ENCODE measurements at places on chromosomes 2 and 18.

- no peak for DNase-seq
Measured at GRCh38 chr2:153165021-153165420, 313.5 kb downstream of the RPRM start.

DNA sequence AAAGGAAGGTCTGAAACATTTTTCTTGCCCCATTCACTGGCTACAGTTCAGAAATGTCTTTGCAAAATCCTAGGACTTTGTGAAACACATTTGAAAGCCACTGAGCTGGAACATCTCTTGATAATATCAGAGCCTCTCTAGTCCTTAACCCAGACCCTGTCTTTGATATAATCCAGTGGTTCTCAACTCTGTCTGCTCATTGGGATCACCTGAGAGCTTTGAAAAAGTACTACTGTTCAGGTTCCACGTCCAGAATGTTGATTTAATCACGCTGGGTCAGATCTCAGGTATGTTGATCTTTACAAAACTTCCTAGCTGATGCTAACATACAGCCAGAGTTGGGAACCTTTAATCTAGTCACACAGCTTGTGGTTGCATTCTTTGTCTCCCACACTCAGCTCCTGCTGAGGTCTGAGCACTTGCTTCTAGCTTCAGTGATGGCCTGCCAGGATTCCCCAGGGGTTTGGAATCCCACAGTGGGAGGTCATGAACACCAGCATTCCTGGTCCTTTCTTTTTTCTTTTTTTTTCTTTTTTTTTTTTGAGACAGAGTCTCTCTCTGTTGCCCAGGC lies 262.7 kb downstream of the SETBP1 start:
- no peak for DNase-seq

- no peak for DNase-seq
Measured at GRCh38 chr2:40344364-40344763, 107.5 kb downstream of the SLC8A1 start.

DNA sequence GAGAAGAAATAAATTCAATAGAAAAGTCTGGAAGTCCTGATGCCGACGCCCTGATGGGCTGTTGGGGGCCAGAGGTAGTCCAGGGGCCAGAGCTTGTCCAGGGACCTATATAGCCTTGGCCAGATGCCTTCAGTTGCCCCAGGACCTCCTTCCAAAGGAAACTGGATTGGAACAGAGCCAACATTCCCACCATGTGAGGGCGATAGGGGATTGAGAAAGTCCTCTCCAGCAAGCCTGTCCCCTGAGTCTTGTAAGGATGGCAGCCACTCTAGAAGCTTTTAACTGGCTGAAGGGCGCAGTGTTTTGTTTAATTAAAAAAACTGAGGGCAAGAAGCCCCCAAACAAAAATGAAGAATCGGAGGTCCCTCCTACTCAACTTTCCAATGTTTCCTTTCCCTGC lies 54.9 kb upstream of the CDCA7 start:
- DNase-seq, result no peak

DNA sequence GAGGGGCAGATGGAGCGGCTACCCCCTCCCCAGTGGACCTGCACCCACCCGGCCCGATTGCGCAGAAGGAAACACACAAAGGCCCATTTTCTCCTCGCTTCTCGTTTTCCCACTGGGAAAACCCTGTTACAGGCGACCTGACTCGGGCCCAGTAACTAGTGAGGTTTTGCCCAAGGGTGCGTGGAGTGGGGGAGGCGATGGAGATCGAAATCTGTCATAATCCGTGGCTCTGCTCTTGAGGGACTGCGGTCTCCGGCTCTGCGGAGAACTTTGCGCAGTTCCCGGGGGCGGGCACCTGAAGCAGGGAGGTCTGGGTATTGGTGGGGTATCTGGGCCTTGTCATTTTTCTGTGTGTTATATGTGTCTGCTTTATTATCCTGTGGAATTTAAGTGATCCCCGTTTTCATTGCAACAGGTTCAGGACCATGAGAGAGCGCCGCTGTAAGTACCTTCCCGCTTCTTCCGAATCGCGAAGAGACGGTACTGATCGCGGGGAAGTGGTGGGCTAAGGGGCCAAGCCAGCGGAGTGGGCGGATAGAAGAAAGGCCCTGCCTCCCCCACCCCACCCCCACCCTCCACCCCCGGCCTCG lies 4.0 kb upstream of the HOXD4 start:
- DNase-seq, result no peak

- no peak for DNase-seq
Measured at GRCh38 chr18:154151-154550, 4.2 kb upstream of the USP14 start.

GRCh38 chr2:125427721-125428315 lies 1228.1 kb upstream of the GYPC start:
- DNase-seq, result no peak

- no peak for DNase-seq
Measured at GRCh38 chr2:241108271-241109209, 6.5 kb upstream of the MTERF4 start.

GRCh38 chr2:2769481-2770431 lies 438.7 kb upstream of the MYT1L start:
- no peak for DNase-seq

DNA sequence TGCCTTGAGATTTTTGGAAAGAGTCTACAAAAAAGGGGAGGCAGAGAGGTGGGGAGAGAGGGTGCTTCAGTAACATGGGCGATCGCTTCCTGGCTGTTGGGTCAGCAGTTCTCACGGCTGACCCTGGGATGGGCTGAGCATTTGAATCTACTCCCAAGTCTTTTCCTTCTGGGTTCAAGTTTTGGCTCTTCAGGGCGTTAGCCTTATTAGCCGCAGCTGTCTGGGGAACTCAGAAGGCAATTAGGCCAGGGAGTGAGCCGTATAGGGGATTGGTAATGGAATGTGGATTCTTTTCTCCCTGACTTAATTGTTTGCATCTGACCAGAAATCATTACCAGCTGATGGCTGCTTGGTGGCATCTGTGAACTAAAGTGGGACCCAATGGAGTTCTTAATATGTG lies 250.5 kb upstream of the SKOR2 start:
- no peak for DNase-seq

GRCh38 chr2:236531195-236531594 lies 38.4 kb upstream of the ACKR3 start:
- DNase-seq, result no peak

- no peak for DNase-seq
Measured at GRCh38 chr2:27842894-27843293, 47.3 kb downstream of the RBKS start.

GRCh38 chr18:35618289-35618688 lies 36.7 kb downstream of the GALNT1 start:
- no peak for DNase-seq

DNA sequence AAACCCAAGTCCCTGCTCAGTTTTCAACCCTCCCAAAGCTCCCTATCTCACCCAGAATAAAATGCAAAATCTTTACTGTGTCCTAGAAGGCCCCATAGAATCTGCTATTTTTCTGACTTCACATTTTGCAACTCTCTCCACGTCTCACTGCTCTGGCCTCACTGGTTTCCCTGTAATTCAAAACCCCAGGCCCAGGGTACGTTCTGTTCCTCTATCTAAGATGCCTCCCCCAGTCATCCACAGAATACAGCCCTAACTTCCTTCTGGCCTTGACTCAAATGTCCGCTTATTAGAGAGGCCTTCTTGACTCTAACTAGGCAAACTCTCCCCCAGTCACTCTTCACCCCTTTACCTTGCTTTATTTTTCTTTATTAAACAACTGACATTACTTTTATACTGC lies 42.0 kb downstream of the FAM161A start:
- no peak for DNase-seq

DNA sequence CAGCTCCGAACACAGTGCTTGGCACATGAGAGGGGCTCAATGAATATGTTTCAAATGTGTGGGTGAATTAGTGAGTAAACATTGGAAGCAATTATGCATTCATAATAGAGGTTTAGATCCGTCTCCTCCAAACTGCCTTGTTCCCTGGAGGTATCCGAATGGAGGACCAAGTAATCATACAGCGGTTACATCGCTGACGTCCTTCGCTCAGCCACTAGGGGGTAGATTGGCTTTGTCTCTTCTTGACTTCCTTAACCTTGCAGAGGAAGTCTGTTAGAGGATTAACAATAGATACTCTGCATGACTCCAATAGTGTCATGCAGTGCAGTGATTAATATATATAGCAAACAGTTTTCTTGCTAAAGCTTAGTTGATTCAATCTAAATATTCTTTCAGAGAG lies 517.0 kb downstream of the PTPRM start:
- DNase-seq, result no peak

GRCh38 chr2:96315400-96316071 lies 9.6 kb upstream of the ITPRIPL1 start:
- DNase-seq, result no peak

GRCh38 chr2:37635504-37636380 lies 35.7 kb downstream of the CDC42EP3 start:
- no peak for DNase-seq

- DNase-seq, result peak; percentile 43
Measured at GRCh38 chr2:164933671-164934189, 21.6 kb downstream of the SLC38A11 start.

GRCh38 chr2:42558827-42559226 lies 9.6 kb upstream of the MTA3 start:
- no peak for DNase-seq

- DNase-seq, result no peak
Measured at GRCh38 chr2:27915191-27915590, 24.7 kb downstream of the BABAM2 start.

GRCh38 chr18:29104227-29104626 lies 927.3 kb upstream of the CDH2 start:
- DNase-seq, result no peak

DNA sequence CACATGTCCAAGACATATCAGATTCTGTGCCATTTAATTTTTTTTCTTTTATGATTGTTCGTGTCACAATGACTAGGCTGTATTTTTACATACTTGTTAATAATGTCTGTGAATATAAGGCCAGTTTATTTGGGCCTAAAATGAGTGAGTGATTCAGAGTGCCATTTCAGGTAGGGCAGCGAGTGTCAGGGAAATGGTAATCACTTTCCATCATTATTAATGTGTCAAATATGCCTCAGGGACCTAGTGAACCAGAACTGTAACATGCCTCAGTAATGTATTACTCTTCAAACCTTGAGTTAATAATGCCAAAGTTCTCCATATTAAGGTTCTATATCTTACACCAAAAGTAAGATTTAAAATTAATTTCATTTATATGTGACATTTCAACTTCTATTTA lies 8.6 kb downstream of the FAM171B start:
- no peak for DNase-seq

DNA sequence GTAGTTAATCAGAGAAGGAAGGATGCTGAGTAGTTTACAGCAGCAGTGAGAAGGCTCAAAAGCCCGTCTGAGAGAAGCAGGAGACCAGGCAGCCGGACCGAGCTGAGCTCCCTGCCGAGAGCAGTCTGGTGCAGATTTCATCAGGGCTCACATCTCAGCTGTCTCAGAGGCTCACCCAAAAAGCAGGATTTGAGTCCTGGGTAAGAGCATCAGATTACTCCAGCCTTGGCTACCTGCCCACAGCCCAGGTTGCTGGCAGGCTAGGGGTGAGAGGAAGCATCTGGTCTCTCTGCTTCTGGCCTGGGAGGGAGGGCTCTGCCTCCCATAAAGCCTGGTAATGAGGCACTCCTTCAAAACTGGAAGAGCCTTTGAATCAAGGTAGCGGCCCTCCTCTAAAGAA lies 140.5 kb downstream of the ST6GAL2 start:
- DNase-seq, result peak; percentile 80

- DNase-seq, result no peak
Measured at GRCh38 chr2:23050388-23050787, 334.6 kb upstream of the KLHL29 start.

DNA sequence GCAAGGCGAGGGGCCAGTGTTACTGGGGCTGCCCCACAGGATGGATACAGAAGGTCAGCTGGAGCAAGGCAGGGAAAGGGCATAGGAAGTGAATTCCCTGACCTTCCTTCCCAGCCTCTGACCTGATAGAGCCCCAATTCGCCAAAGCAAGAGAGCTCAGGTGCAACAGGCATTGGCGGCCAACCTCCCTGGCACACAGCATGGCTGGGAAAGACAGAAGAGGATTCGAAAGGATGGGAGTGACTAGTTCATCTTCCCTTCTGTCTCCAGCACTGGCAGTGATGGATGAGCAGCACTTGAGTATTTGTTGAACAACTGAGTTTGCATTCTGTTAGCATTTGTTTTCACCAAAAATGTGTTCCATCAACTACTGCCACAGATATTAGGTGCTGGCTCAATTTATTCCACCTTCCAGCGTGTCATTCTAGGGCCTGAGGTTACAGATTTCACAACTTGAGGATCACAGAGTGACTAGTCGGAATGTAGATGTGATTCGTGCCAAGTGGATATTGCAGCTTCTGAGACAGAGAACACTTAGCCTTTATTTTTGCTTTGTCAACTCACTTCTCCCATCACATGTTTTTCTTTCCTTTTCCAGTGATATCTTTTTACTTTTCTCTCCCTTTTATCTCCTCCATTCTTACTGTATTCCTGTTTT lies 6.2 kb downstream of the COPS8 start:
- DNase-seq, result no peak

DNA sequence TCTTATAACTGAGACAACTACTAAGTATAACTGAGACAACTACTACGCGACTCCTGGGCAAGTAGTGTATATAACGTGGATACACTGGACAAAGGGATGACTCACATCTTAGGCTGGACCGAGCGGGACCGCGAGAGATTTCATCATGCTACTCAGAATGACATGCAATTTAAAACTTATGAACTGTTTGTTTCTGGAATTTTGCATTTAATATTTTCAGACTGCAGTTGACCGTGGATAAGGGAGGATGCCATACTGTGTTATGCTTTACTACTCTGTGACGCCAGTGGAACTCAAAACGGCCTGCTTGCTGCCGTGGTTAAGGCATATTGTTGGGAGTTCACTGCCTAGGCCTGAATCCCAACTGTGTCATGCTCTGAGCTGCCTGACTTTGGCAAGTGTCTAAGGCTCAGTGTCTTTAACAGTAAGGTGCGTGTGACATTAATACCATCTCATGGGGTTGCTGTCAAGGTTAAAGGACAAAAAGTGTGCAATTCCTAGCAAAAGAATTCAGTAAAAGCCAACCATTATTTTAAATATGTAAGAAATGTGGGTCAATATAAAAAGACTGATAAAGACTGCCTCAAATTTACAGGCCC lies 64.6 kb downstream of the BMP10 start:
- DNase-seq, result no peak

- DNase-seq, result no peak
Measured at GRCh38 chr2:67896476-67896875, 166.3 kb downstream of the C1D start.

DNA sequence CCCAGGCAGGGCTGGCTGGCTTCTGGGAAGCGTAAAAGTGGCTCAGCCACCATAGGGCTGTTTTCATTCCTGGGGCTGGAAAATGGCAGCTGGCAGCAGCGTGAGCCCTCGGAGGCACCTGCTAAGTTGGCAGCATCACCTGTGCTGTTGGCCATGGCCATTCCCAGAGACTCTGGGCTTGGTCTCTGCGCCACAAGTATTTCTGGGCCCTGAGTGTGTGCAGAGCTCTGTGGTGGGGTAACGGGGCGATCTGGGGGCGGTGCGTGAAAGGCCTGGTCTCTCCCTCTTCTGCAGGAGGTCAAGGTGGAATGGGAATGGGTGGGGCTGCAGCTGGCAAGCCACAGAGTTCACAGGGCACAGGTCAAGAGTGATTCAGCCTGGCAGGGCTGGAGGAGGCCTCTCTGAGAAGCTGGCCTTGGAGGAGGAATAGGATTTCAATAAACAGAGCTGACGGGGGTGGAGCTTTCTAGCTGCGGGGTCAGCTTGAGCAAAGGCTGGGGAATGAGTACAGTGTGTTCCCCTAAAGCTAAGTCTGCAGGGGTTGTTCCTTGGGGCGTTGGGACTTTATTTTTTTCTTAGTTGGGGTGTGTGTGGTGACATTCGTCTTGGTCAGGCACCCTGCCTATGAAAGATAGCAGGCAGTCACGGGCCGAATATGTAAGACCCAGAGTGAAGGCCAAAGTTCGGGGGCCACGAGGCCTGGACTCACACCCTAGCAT lies 10.3 kb upstream of the NTSR2 start:
- DNase-seq, result no peak

All from NCI-H2081 (cell line).